ENCODE measurements at places on chromosomes 3 and 15.

DNA sequence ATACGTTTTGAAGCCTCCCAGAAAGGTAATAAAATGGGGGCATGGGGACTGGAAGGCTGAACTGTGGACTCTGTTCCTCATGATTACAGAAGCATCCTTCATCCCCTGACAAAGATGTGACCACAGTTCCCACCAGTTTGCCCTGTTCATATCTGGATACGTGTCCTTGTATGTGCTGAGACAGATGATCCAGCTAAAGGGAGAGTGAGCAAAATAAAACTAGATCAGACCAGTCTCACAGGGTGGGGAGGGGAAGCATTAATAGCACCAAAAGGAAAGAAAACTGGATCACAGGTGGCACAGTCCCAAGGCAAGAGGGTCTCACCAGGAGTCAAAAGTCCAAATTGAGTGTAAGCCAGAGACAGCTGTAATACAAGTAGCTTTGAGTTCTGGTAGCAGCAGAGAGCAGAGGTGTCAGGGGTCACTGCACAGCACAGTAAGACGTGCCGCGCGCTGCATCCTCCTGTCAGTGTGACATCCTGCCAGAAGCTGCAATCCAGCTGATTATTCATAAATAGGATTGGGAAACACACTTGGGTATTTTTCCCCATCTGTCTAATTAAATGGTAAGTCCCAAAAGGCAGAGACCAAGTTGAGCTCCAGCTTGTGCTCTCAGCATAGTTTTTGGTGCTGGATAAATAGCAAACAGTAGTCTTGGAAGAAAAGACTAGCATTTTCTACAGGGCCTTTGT is 560.0 kb upstream of the CFAP20DC start:
- no peak for DNase-seq

DNA sequence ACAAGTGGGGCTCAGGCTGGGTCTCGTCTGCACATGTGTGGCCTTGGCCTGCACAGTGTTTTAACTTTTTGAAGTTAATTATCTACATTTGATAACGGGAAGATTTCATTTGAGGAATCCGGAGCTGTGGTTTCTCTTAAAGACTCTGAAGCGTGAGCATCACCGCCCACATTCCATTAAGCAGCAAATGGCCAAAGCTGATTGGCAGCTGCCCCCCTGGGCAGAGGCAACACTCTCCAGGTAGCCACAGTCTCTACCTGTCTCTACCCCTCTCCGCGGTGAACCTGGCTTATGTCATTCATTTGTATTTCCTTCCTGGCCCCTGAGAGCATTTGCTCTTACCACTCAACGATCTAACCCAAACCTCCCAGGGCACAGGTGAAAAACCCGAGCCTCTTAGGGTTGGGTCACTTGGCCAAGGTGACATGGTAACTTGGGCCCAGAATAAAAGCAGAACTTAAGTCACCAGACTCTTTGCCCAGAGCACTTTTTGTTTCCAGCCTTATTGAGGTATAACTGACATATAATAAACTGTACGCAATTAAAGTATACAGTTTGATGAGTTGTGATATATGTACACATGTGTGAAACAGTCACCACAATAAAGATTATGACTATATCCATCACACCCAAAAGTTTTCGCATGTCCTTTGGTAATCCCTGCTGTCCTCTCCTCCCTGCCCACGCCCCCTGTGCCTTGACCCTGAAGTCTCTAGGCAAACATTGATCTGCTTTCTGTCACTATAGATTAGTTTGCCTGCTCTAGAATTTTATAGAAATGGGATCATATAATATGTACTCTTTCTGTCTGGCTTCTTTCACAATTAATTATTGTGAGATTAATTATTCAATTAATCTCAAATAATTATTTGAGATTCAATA is 245.7 kb upstream of the HES1 start:
- no peak for DNase-seq

GRCh38 chr3:29468187-29468586 is 187.3 kb downstream of the RBMS3 start:
- no peak for DNase-seq

GRCh38 chr3:97713634-97714033 is 50.9 kb upstream of the ARL6 start:
- no peak for DNase-seq

DNA sequence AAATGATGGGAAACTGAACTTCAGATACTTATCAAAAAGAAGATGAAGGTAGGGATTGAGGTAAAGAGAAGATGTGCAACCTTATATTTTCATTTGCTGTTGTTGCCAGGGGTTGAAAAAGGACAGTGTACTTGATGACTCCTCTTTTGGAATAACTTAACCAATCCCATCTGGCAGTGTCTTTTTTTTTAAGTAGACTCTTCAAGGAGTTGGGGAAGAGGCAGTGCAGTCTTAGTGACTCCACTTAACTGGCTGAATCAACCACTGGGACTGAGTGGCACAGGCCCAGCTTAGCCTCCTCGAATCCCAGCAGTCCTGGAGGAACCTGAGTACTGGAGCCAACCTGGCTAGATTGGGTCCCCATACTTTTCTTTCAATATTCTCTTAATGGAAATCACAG is 27.3 kb upstream of the FILIP1L start:
- DNase-seq: no peak

- DNase-seq: no peak
These were observed 557 bp downstream of the ELL3 start for GRCh38 chr15:43776101-43776717.

DNA sequence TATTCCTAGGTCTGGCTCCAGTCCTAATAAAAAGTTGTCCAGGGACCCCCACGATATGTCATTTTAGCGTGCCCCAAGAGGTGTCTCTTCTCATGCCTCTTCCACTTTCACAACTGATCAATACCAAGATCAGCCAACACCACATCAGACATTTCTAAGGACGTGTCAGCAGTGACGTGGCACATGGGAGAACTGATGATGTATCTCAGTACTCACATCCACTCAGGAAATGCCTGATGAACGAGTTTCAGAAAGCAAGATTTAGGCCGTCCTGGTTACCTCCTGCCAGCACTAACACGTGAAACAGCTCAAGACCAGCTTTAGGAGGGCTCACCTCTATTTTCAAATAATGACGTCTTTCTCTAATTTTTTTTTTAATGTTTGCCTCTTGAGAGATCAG is 19.6 kb downstream of the VGLL4 start:
- no peak for DNase-seq

DNA sequence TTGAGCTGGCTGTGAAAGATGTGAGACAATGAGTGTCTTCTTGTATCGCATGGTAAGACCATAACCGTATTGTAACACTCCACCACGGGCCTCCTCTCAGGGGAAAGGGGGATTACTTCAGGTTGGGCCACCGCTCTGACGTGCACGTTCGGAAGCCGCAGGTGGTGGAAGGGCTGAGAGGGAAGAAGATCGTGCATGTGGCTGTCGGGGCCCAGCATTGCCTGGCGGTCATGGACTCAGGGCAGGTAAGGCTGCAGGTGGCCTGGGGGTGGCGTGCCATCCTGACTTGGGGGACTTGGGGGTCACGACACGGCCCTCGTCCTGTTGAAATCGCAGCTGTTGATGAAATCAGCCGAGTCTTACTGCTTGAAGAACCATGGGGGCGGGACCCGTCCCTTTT is 87.3 kb upstream of the FAN1 start:
- DNase-seq: no peak

DNA sequence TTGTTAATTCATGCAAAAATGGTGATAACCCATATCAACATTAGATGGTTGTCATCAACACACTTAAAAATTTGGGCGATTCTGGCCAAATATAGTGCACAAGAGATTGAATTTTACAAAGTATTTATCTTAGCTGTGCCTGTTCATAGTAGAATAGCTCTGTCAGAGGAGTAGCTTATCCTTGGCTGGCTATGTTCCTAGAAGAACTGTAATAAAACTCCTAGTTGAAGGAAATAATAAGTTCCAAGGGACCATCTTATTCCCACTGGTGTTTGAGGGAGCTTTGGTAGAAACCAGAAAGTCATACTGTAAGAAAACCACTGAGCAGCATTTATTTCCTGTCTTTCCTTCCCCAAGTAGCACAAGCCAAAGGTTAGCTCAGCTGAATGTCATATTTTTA is 201.8 kb downstream of the GRM7 start:
- no peak for DNase-seq

DNA sequence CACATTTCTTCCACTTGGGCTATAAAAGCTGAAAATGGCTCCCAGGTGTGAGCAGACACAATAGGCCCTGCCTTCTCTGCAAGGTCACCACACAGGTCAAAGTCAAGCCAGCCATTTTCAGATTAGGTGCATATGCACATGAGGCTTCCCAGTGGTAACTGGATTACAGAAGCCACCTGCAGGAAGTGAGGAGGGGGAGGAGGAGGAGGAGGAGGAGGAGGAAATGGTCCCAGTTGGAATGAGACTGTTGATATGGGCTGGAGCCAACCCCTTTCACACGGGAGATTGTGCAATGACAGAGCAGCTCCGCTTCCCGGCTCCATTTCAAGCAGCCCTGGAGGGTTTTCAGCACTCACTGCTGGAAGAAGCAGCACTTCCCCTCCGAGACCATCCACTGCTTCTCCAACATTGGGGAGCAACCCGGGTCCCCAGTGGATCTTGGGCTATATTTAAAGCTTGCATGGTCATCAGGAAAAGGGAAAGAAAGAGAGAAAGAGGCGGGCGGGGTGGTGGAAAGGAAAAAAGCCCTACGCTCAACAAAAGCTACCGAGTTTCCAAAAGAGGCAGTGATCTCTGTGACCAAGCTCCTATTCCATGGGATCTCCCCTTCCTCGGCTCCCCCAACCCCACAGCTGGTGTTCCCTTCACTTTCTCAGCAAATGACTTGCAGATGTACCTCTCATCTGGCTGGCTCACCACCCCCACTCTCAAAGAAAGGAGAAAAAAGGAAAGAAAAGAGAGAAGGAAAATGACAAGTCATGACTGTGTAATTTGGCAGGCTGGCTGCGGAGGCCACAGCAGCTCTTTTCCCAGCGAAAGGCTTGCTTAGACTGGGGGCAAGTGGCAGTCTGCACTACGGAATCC is 58.3 kb downstream of the LRIG1 start:
- peak; percentile 58 for DNase-seq

DNA sequence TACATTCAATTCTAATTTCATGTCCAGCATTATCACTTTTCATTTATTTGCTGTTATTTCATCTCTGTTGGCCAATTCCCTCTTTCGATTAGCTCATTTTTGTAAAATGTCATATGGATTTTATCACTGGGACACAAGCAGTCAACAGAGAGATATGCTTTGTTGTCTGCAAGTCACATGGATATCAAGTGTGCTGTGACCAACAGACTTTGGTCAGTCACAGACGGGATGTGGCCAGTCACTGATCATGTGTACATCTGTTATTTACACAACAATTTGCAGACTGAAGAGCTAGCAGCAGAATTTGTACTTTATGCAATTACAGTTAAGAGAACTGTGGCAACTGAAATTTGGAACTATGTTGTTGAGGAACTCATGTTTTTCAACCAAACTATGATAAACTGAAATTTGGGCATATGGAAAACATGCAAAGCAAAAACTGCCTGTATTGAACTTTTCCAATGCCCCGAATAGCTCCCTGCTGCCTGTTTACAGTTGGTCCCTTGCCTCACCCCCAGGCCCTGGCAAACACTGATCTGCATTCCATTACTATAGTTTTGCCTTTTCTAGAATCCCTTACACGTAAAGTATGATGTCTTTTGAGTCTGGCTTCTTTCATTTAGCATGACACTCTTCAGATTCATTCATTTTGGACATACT is 104.4 kb downstream of the RPL22L1 start:
- peak; percentile 32 for DNase-seq

- DNase-seq: no peak
These were observed 3.3 kb downstream of the PPP4R2 start for GRCh38 chr3:72999951-73000350.

- no peak for DNase-seq
These were observed 332.4 kb downstream of the ARPP21 start for GRCh38 chr3:35971686-35972085.

GRCh38 chr3:149004622-149005021 is 13.3 kb downstream of the GYG1 start:
- peak; percentile 66 for DNase-seq

DNA sequence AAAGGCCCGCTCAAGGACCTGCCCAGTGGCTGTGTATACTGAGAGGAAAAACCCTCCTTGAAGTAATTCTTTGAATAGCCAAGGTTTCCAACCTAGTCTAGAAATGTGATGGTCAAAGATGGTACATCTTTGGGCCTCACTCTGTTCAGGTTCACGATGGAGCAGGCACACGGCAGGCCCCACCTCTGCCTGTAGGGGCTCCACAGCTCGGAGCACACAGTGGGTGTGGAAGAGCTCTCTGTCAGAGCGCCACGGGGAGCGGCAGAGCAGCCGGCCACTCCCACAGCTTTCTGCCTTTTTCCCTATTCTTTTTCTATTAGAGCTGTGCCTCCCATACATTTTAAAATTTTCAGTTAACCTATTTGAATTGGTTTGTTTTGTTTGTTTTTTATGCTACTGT is 89.5 kb downstream of the CTNNB1 start:
- no peak for DNase-seq

DNA sequence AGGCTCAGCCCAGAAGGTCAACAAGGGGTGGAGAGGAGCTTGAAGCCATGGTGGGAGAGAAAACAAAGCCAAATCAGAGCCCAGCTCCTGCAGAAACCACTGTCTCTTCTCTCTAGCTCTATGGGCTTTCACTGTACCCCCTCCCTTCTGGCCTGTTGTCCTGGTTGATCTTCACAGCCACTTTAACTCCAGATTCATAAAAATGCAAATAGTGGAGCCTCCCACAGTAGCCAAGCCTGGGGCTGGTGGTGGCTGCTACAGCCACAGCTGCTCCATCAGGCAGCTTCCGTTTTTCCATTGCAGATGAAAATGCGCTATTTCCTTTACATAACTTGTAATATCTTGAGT is 20.7 kb upstream of the CAV3 start:
- DNase-seq: no peak

DNA sequence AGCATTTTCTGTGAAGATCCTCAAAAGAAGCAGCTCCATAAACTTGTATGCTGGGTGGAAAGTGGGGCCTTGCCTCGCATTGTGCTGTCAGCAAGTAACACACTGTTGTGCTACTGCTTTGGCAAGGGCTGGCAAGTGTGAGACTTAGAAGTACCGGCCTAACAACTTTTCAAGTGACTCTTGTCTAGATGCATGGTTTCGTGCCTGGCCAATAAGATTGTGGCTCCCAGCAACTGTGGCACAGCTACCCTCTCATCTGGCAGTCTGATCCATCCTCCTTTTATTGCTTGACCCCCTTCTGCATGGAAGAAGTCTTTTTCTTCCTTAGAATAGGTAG is 79.4 kb upstream of the VEPH1 start:
- no peak for DNase-seq

- no peak for DNase-seq
These were observed 10.2 kb downstream of the FAM162A start for GRCh38 chr3:122394173-122394572.

Measured in midbrain (tissue), 1 donor.